ENCODE measurements at places on chromosomes 11 and 22.

DNA sequence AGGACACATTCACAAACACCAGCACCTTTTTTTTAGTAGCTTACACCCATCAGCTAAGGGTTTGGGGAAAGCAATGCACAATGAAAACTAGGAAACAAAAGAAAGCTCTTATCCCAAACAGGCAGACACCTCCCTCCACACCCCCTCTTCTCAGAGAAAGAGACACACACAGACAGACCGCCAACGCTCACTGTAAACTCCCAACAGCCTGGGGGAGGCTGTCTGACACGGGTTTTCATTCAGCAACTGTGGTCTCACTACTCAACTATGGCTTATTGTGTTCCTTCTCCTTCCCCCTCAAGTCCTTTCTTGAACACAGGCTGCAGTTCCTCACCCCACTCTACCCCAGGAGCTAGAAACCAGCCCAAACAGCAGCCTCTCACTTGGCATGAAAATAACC is 123.4 kb downstream of the C11orf58 start:
- no peak for DNase-seq

DNA sequence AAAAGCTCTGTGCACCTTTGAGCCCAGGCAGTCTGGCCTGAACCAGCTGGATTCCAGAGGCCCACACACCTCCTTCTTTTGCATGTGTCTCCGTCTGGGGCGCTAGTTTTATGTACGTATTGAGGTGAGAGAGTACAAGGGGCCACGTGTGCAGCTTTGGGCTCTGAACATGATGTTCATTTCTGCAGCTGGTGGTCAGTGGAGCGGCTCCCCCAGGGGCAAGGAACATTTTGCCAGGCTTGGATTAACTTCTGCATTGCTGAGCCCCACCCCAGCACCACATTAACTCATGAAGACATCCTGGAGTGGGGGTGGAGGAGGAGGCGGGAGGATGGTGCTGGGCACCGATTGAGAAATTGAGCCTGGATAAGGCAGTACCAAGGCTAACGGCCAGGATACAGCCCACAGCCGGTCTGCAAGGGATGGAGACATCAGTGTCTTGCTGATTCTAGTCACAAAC is 13.8 kb downstream of the USP2 start:
- no peak for DNase-seq

DNA sequence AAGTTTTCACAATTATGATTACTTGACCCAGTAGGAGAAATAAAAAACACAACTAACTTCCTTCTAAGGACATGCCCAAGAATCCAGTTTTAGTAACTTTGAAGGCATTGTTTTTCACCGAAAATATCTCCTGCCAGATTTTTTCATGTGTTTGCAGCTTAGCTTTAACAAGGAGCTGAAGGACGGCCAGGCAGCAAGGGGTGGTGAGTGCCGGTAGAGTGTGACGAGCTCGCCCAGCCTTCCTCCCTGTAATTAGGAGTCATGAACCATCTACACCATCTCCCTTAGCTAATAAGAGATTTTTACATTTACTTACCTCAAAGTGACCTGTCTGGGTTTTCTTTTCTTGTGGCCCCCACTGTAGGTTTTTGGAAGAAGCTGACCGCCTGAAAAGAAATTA is 72.0 kb downstream of the BMAL1 start:
- no peak for DNase-seq

GRCh38 chr11:11163236-11163635 is 189.8 kb downstream of the CSNK2A3 start:
- DNase-seq: no peak

DNA sequence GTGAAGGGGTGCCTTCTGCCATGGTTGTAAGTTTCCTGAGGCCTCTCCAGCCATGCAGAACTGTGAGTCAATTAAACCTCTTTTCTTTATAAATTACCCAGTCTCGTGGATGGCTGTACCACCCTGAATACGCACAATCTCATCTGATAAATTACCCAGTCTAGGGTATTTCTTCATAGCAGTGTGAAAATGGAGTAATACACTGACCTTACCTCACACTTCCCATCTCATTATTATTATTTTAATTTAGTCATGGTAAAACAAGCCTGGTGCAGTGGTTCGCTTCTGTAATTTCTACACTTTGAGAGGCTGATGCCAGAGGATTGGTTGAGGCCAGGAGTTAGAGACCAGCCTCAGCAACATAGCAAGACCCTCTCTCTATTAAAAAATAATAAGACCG is 30.5 kb upstream of the CYB5R3 start:
- no peak for DNase-seq

DNA sequence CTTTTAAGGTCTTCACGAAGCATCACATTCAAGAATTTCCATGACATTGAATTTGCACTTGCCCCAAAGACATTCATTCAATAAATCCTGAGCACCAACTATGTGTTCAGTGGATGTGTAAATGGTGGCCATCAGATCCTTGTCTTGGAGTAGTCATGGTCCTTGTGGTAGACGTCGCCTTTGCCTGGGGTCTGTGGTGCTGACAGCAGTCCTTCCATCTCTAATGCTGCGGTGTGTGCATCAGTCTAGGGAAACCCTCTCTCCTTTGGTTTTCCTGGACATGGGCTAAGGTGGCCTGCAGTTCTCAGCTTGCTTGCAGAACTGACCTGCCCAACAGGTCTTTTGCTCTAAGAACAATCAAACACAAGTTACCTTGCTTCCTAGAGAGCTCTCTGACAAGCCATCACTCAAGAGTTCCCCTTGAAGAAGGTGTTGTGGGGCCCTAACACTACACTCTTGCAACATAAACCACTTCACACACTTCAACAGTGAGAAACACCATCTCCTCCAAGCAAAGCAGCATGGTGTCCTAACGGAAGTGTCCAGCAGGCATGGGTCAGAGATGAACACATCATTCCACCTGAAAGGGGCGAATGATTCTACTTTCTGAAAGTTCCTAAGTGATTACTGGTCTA is 72.1 kb downstream of the BUD13 start:
- no peak for DNase-seq

GRCh38 chr11:269146-269890 is 8.9 kb upstream of the NLRP6 start:
- DNase-seq: no peak

- DNase-seq: no peak
Observed at GRCh38 chr11:64987998-64988854, 8.5 kb downstream of the BATF2 start.

- DNase-seq: no peak
Observed at GRCh38 chr11:55942785-55943392, 6.7 kb upstream of the OR5I1 start.

DNA sequence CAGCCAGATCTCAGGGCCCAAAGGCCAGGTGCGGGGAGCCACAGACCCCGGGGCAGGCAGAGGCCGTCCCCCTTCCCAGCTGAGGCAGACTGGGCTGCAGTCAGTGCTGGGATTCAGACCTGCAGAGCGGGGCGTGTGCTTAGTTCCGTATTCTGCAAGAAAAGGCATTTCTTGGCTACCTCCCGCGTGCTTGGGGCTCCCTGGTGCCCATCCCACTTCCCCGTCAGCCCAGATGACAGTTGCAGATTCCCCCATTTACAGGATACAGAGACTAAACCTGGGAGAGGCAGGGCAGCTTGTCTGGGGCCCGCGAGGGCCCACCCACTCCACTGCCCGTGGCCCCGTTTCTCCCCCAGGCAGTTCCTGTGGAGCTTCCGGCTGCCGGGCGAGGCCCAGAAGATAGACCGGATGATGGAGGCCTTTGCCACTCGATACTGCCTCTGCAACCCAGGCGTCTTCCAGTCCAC is 18.3 kb downstream of the CYTH4 start:
- no peak for DNase-seq

GRCh38 chr11:110878513-110878912 is 166.3 kb upstream of the ARHGAP20 start:
- no peak for DNase-seq

DNA sequence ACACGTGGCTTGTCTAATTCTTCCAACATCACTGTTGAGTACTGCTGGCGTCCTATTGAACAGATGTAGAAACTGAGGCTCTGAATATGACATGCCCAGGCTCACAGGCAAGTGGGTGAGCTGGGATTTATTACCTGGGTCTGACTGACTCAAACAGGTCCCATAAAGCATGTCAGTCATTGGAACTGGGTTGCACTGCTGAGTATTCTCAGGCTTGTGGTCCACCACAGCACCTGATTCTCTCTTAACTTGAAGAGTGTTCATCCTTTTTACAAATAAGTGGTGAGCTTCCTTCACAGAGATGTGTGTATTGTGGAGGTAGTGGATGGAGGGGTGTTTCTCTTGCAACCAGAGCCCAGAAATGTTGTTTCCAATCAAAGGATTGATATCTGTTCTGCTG is 44.5 kb downstream of the SC5D start:
- no peak for DNase-seq

- no peak for DNase-seq
Observed at GRCh38 chr11:46944356-46945075, 8.0 kb downstream of the CSTPP1 start.

- DNase-seq: no peak
Observed at GRCh38 chr11:10651656-10652361, 41.7 kb downstream of the IRAG1 start.

DNA sequence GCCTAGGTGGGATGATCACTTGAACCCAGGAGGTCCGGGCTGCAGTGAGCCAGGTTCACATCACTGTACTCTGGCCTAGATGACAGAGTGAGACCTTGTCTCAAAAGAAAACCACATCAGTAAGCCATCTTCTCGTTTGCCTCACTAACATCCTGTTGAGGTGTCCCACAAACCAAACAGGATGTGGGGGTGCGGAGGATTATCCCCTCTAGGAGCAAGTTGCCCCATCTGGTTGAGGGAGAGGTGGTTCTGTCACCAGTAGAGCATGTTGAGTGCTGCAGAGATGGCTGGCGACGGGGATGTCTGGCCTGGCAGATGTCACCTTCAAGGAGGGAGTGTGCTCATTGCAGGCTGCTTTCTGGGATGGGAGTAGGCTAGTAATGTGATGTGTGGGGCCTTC is 72.4 kb downstream of the ZNRF3 start:
- no peak for DNase-seq

- no peak for DNase-seq
Observed at GRCh38 chr22:34879001-34879400, 187.0 kb upstream of the ISX start.

DNA sequence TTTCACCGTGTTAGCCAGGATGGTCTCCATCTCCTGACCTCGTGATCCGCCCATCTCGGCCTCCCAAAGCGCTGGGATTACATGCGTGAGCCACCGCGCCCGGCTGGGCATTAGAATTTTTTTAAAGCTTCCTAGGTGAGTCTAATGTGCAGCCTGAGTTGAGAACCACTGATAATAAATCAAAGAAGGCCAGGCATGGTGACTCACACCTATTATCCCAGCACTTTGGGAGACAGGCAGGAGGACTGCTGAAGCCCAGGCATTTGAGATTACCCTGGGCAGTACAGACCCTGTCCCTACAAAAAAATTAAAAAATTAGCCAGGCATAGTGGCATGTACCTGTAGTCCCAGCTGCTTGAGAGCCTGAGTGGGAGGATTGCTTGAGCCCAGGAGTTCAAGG is 13.7 kb downstream of the MEI1 start:
- DNase-seq: no peak

GRCh38 chr11:11265994-11266606 is 87.0 kb downstream of the CSNK2A3 start:
- peak; percentile 49 for DNase-seq

- no peak for DNase-seq
Observed at GRCh38 chr11:35420371-35420770, 1.0 kb upstream of the SLC1A2 start.

Data from left cardiac atrium (tissue), 4 donors.